ENCODE measurements at places on chromosomes 13 and 19. TPM values are rescaled to one million over a fixed set of nuclear protein-coding genes. Genes with fewer than 3 reads are reported as not detected.

DNA sequence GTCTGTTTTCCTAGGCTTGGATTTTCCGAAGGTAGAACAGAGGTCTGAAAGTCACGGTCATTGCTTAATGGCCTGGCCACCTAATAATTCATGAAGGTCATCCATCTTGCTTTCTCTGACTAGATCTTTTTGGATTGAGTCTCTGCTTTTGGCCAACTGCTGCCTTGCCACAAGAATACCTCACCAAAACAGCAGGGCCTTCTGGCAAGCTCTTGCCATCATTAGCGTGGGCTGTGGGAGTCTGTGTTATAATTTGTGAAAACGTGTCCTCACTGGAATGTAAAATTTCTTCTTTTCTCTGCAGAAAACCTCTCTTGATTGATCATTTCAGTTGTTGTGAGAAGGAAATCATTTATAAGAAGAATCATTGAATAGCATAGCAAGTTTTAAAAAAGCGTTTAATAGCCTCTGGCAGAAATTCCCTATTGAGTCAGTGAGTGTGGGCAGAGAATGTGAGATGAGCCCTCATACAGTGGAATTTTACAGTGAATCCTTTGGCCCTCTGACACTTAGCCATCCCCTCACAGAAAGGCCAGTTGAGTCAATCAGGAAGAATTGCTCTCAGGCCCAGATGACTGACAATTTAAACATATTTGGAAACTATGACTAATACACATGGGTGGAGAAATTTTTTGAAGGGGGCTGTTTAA lies 43.2 kb upstream of the ERICH6B start:
- H3K27ac ChIP-seq, result no peak overlapping the region
- peak; percentile 70 for DNase-seq
- no peaks in the 10 kb centered on the region for H3K36me3 ChIP-seq
- H3K4me3 ChIP-seq, result no peak overlapping the region

GRCh38 chr19:23098286-23098685 lies 18.5 kb upstream of the ZNF730 start:
- H3K36me3 ChIP-seq, result no peaks in the 10 kb centered on the region
- H3K4me1 ChIP-seq, result no peaks in the 10 kb centered on the region
- no peak for DNase-seq
- H3K27ac ChIP-seq, result no peak overlapping the region
- no peak overlapping the region for H3K4me3 ChIP-seq

The BEST2 gene
- 0.70 TPM for total RNA-seq

- no peak for DNase-seq
- no peak overlapping the region for H3K4me3 ChIP-seq
- H3K4me1 ChIP-seq, result no peaks in the 10 kb centered on the region
These were observed 22.5 kb downstream of the ELAVL3 start for GRCh38 chr19:11458236-11458900.

DNA sequence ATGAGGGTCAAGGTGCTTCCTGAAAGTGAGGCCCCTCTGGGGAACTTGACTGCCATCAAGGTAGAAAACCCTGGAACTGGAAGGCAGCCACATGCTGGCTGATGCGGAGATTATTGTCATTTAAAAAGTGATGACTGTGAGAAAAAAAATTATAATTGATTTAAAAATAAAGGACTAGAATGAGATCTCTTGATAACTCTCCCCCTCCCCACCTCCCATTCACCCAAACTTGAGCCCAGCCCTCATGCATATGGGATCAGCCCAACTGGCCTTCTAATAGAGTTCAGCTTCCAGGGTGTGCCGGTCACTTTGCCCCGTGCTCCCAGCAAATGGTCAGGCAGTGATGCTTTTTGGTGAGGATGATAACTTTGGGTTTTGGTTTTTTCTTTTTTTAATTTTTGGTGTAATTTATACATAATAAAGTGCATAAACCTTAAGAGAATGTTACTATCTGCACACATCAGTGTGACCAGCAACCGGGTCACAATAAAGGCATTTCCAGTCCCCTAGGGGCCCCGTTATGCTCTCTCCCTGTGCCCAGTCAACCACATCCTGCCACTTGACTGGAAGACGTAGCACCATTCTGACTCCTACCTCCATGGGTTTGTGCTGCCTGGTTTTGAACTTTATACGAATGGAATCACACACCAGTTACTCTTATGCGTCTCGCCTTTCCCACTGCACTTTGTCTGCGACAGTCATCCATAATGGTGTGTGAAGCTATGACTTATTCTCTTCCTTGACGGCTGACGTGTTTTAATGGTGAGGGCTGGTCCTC lies 187.9 kb downstream of the USP12 start:
- peaks cover 18% of the 10 kb centered on the region for H3K4me1 ChIP-seq
- no peak overlapping the region for H3K27ac ChIP-seq
- no peak for DNase-seq
- H3K36me3 ChIP-seq, result no peaks in the 10 kb centered on the region
- H3K4me3 ChIP-seq, result peak overlapping the region; percentile 24

- H3K4me3 ChIP-seq, result no peak overlapping the region
- peaks cover 63% of the 10 kb centered on the region for H3K36me3 ChIP-seq
- no peak for DNase-seq
- H3K27ac ChIP-seq, result no peak overlapping the region
- H3K27me3 ChIP-seq, result no peaks in the 10 kb centered on the region
These were observed 49.3 kb downstream of the NFIC start for GRCh38 chr19:3415695-3416094.

DNA sequence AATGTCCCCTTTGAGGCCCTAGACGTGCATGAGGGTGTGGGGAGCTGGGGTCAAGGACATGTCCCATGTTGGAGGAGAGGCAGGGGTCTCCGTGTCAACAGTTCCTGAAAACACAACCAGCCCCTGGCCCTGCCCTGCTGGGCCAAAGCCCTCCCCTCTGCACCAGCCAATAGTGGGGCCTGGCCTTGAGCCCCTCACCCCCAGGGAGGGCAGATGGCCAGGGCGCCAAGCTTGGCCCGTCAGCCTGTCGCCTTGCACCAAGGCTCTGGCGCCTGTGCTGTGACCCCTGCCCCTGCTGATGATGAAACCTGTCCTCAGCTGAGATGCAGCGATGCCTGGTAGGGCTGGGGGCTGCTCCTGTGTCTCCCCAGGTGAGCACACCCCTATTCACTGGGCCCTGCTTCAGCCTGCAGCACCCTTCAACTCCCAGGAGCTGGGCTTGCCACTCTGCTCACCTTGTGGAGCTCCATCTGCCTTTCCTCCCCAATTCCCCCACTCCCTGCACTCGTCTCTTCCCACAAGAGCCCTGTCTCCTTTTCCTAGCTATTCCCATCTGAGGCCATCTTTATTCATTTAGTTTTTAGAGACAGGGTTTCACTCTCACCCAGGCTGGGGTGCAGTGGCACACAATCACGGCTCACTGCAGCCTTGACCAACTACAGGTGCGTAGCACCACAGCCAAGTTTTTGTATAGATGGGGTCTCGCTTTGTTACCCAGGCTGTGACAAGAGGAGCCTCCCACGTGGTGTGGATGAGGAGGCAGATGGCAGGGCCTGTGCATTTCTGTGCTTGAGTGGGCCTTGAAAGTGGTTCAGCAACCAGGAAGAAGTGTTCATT lies 2.1 kb upstream of the HAMP start:
- H3K4me3 ChIP-seq, result no peak overlapping the region
- H3K27ac ChIP-seq, result no peak overlapping the region
- no peak for DNase-seq
- peaks cover 28% of the 10 kb centered on the region for H3K27me3 ChIP-seq

GRCh38 chr19:29690842-29691241 lies 24.2 kb downstream of the C19orf12 start:
- peaks cover 7% of the 10 kb centered on the region for H3K36me3 ChIP-seq
- no peak overlapping the region for H3K27ac ChIP-seq
- H3K4me1 ChIP-seq, result peaks cover 25% of the 10 kb centered on the region
- no peaks in the 10 kb centered on the region for H3K27me3 ChIP-seq

The VSTM2B gene
- not detected for total RNA-seq

The ZNF607 gene
- total RNA-seq, result 3.0 TPM

- H3K4me3 ChIP-seq, result no peak overlapping the region
- no peaks in the 10 kb centered on the region for H3K27me3 ChIP-seq
- no peaks in the 10 kb centered on the region for H3K4me1 ChIP-seq
- no peaks in the 10 kb centered on the region for H3K36me3 ChIP-seq
- H3K27ac ChIP-seq, result no peak overlapping the region
These were observed 1217.8 kb upstream of the PCDH20 start for GRCh38 chr13:62633448-62633847.

DNA sequence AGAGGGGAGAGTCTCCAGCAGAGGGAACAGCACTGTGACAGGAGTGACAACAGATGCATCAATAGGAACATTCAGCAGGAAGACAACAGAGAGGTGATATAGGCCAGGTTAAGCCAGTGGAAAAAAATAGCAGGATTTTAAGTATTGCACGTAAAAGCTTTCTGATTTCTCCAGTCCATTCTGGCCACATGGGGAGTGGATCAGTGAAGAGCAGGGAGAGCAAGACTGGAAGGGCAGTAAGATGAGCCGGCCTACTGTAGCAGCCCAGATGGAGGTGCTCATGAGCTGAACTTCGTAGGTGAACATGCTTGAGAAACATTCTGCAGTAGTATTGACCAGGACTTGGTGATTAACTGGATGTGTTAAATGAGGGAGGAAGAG lies 1.7 kb downstream of the UTP14C start:
- no peak for DNase-seq
- peak overlapping the region; percentile 16 for H3K27ac ChIP-seq
- H3K36me3 ChIP-seq, result peaks cover 62% of the 10 kb centered on the region
- H3K4me3 ChIP-seq, result no peak overlapping the region
- H3K27me3 ChIP-seq, result no peaks in the 10 kb centered on the region

GRCh38 chr13:112984954-112985802 lies 16.2 kb downstream of the MCF2L start:
- H3K27ac ChIP-seq, result no peak overlapping the region
- no peak for DNase-seq
- no peaks in the 10 kb centered on the region for H3K27me3 ChIP-seq
- H3K36me3 ChIP-seq, result no peaks in the 10 kb centered on the region
- no peaks in the 10 kb centered on the region for H3K4me1 ChIP-seq

GRCh38 chr13:67369895-67370660 lies 139.9 kb upstream of the PCDH9 start:
- peaks cover 22% of the 10 kb centered on the region for H3K4me1 ChIP-seq
- H3K27me3 ChIP-seq, result no peaks in the 10 kb centered on the region
- H3K36me3 ChIP-seq, result peaks cover 6% of the 10 kb centered on the region
- peak; percentile 73 for DNase-seq
- H3K4me3 ChIP-seq, result peak overlapping the region; percentile 8

- H3K4me3 ChIP-seq, result no peak overlapping the region
- H3K27ac ChIP-seq, result no peak overlapping the region
These were observed 60.3 kb upstream of the GPR12 start for GRCh38 chr13:26820871-26821270.

The TPTE2 gene
- not detected for total RNA-seq

GRCh38 chr13:105598529-105598928 lies 936.9 kb downstream of the EFNB2 start:
- H3K27ac ChIP-seq, result no peak overlapping the region
- DNase-seq, result no peak
- H3K36me3 ChIP-seq, result no peaks in the 10 kb centered on the region
- no peaks in the 10 kb centered on the region for H3K27me3 ChIP-seq
- peaks cover 5% of the 10 kb centered on the region for H3K4me1 ChIP-seq

DNA sequence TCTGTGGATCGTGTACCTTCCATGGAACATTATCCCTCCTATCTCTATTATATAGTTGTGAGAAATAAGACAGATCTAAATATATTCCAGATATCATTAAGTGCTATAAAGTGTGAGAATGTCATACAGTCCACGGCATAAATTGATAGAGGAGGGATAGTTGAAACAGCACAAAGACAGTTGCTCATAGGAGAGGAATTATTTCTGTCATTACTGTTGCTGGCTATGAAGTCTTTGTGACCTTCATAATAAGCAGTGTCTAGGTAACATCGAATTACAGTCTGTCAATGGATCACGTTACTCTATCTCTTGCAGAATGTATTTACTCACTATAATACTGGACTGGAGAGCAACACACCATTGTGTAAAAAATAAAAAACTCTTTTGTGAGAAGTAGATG lies 671.5 kb upstream of the PCDH20 start:
- H3K27ac ChIP-seq, result no peak overlapping the region
- no peaks in the 10 kb centered on the region for H3K4me1 ChIP-seq
- DNase-seq, result no peak
- no peaks in the 10 kb centered on the region for H3K27me3 ChIP-seq
- H3K36me3 ChIP-seq, result no peaks in the 10 kb centered on the region
